ENCODE measurements at places on chromosomes 6 and 20.

DNA sequence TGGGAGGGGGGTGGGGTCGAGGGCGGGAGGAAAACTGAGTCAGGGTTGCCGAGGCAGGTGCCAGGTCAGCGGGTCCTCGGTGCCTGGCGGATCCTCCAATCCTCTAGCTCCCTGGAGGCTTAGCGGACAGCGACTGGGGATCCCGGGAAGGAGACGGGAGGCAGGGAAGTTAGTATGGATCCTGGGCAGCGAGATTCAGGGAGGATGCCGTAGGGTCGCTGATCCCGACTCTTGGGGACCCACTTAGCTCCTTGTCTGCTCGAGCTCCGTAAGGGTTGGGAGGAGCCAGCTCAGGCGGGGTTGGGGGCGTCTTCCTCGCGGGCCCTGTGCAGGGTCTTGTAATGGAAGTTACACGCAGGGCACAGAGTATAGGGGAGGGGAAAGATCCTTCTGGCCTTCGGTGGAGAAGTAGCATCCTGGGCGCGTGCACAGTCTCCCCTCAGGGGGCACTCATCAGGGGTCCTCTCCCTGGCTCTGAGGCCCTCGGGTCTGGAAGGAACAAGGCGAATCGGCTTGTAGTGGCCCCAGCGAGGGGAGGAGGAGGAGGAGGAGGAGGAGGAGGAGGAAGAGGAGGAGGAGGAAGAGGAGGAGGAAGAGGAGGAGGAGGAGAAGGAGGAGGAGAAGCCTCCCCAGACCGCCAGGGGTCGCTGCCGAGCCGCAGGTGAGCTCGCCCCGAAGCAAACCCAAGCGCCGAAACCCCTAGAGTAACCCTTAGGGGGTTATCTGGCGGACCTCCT, 6.4 kb upstream of the SLC12A5 start:
- DNase-seq = peak; percentile 84

DNA sequence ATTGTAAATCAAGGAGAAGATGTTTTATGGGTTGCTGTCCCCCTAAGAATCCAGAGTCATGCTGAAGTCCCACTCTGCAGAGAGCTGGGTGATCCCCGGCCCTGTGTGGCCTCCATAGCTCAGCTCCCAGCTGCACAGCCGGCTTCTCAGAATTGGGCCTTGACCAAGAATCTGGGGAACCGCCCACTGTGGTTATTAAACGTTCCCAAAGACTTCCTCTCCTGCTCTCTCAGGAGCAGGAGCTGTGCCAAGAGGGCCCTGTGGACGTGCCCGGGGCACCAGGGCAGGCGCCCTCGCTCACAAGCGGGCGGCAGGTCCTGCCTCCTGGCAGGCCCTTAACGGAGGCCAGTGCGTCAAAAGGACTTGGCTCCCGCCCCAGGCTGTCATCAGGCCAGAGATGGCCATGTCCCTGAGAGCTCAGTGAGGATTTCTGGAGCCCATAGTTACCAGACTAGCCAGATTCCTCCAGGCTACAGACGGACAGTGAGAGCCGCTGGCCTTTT, 30.4 kb downstream of the ZC3H12D start:
- DNase-seq = no peak

GRCh38 chr6:112058243-112059032, 4.5 kb downstream of the CCN6 start:
- DNase-seq = no peak

- DNase-seq = no peak
These were observed 41.2 kb downstream of the DUSP22 start for GRCh38 chr6:333379-334002.

DNA sequence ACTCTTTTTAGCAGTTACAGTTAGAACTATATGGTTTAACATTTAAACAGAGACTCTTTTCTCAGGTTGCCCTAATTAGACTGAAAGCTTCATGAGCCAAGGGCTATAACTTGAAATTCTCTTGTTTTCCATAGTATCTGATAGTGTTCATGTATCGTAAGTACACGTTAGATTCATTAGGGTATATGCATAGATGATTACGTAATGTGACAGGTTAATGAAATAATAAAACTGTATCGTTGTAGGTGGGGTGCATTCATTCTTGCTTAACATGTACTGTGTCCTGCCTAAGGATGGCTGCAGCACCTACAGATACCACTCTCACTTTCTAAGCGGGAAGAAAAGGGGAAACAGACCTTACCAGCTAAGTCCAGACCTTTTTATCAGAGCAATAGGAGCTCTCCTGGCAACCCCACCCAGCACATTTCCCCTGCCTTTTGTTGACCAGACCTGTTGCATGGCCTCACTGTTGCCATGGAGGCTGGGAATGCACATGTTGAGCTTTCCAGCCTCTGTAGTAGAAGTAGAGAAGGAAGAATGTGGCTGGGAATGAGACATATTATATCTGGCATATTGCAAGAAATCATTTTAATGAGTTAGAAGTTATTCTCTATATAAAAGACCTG, 83.0 kb downstream of the MAP3K4 start:
- DNase-seq = no peak

GRCh38 chr20:49925901-49926454, 10.2 kb upstream of the RNF114 start:
- no peak for DNase-seq

DNA sequence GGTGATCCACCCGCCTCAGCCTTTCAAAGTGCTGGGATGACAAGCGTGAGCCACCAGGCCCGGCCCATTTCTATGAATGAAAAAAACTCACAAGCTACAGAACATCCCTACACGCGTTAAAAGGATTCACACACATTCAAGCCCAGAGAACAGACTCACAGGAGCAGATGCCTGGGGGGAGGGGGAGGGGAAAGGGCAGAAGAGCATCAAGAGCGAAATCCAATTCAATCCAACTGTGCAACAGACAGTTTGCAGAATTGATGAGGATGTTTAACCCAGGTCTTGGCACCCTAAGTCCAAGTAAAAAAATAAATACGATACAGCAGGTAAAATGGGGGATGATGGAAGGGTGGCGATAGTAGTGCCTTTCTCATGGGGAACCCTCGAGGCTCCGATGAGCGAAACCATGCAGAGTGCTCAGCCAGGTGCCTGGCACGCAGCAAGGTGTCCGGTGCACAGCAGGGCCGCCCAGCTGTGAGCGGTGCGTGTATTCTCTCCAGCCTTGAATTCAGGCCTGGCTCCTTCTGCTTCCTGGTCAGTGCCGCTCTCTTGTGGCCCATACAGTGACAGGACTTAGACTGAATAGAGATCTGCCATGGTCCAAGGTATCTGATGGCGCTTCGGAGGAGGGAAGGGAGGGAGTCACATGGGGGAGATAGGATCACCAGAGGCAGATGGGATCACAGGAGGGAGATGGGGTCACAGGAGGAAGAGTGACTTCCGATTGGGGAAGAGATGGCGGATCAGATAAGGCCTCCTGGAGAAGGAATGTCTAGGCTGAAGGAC, 35.4 kb upstream of the ANGPT4 start:
- no peak for DNase-seq

DNA sequence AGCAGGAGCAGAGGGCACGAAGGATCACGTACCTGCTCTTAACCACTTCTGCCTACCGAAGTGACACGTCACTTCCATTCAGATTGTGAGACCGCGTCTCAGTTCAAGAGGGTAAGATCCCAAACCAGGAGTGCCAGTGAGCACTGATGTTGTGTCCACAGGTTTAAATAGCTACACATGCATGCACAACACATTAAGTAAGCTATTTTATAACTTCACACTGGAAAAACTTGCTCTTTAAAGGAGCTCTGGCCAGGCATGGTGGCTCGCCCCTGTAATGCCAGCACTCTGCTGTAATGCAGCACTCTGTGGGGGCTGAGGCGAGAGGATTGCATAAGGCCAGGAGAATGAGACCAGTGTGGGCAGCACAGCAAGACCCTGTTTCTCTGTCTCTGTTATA, 21.1 kb downstream of the ABHD12 start:
- DNase-seq = no peak

- DNase-seq = no peak
These were observed 23.6 kb downstream of the HMGN4 start for GRCh38 chr6:26561533-26562466.

DNA sequence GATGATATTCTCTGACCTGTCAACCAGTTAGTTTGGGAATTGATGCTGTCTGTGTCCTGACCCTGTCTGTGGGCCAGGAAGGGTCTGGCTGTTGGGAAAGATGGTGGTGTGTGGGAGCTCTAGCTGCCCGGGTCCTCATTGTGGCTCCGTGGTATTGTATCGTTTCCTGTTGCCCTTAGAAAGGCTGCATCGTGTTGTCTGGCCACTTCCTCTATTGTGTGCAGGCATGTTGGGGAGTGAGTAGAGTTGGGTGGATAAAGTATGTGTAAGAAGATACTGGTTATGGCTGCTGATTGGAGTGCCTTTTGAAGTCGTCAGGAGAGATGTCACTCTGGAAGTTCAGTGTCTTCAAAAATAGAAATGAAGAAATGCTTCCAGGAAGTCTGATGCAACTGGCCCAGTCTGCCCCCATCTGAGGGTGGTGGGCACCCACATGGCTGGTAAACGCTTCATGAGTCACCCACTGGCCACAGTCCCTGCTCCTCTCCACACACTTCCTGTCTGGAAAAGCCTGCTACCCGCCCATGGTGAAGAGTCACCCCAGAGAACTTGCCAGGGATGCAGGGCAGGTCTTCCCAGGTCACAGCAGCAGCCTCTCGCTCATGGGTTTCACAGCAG, 27.9 kb downstream of the PPARD start:
- DNase-seq = peak; percentile 60

DNA sequence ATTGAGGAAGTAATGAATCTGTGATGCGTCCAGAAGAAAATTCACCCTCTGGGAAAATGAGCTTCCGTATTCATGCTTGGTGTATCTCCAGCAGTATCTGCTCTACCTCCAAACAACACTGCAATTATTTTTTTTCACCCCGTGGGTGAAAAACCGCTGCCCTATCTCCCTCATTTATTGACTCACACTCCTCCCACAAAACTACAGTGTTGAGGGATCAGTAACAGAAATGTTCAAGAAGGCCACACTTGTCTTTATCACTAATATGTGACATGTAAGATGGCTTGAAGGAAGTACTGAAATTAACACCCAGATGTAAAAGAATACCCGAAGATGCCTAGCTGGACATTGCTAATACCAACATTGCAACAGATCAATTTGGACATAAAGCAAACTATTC, 4.9 kb upstream of the TBX18 start:
- DNase-seq = no peak

- DNase-seq = no peak
These were observed at the start of gene TSHZ2 for GRCh38 chr20:52972190-52972937. TSHZ2 (plus strand) TSS chr20:52972358; CDS start chr20:52973294, 936 bp downstream.

DNA sequence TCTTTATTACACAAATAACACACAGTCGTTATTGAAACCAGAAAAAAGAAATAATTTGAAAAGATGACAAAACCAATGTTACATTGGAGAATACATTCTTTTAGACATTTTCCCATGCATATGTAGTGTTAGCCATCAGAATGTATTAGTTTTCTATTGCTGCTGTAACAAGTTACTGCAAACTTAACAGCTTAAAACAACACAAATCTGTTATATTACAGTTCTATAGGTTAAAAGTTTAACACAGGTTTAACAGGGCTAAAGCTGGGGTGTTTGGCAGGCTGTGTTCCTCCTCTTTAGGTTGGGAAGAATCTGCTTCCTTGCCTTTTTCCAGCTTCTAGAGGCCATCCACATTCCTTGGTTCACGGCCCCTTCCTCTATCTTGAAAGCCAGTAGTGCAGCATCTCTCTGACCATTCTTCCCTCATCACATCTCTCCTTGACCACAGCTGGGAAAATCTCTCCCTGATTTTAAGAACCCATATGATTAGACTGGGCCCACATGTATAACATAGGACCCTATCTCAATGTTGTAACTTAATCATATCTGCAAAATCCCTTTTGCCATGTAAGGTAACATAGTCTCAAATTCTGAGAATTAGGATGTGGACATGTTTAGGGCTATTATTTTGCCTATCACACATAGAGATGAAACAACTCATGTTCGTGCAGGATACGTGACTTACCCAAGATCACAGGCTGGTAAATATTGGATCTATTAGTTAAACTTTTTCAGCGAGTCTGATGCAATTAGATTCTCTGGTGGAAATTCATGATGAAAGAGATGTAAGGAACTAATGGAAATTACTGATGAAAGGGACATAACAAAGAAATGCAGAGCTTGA, 145.4 kb upstream of the TMEM170B start:
- DNase-seq = no peak

GRCh38 chr6:101394936-101395335, 1.4 kb downstream of the GRIK2 start:
- DNase-seq = no peak
